ENCODE measurements at places on chromosomes 16 and 17.

- no peak for DNase-seq
These were observed 9.7 kb upstream of the HOXB2 start for GRCh38 chr17:48554412-48555257.

DNA sequence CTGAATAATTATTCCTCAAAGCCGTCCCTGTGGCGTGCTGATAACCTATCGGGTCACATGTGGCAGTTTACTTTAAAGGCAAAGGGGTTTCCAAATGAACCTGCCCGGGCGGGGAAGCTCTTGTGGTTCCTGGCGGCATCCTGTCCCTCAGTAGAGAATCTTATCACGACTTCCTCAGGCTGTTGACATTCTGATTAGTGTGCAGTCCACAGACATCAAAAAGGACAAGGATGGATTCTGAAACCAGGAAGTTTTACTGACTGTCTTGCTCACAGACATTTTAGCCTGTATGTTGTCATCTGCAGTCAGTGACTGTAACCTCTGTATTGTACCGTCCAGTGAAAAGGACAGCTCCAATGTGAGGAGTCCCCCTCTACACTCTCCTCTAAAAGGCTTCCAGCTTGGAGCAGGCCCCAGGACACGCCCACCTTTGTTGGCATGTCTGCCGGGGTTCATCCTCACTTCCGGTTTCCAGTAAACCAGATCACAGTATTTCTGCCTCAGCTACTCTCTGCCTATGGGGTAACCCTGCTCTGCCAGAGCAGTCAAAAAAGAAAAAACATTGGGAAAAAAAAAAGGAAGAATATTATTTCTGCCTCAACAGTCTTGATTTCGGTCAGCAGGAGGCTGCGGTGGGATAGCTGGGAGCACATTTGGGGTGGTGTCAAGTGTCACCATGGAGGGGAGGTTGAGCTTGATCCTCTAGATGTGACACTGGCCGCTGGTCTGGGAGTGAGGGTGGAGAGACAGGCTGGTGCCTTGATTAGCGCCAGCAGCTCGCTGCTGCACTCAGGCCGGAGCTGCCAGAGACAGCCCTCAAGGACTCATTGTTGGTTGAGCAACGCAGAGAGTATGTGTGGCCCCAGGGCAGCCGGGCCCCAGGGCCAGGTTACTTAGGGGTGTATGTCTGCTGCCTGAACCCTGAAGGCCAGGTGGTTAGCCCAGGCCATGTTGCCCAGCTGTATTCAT lies 89.0 kb upstream of the DNAH17 start:
- no peak for DNase-seq

GRCh38 chr16:49637933-49638672 lies 217.8 kb downstream of the ZNF423 start:
- no peak for DNase-seq

GRCh38 chr16:88939245-88939971 lies 37.6 kb downstream of the CBFA2T3 start:
- no peak for DNase-seq

GRCh38 chr17:69175625-69176456 lies 34.1 kb upstream of the ABCA6 start:
- DNase-seq, result no peak

- peak; percentile 81 for DNase-seq
These were observed 14.7 kb downstream of the NXN start for GRCh38 chr17:964876-965275.

GRCh38 chr17:50207792-50208567 lies 6.5 kb upstream of the COL1A1 start:
- no peak for DNase-seq

GRCh38 chr16:47574091-47575054 lies 113.2 kb downstream of the PHKB start:
- no peak for DNase-seq

GRCh38 chr16:90015586-90016338 lies 3.5 kb downstream of the DBNDD1 start:
- DNase-seq, result no peak

DNA sequence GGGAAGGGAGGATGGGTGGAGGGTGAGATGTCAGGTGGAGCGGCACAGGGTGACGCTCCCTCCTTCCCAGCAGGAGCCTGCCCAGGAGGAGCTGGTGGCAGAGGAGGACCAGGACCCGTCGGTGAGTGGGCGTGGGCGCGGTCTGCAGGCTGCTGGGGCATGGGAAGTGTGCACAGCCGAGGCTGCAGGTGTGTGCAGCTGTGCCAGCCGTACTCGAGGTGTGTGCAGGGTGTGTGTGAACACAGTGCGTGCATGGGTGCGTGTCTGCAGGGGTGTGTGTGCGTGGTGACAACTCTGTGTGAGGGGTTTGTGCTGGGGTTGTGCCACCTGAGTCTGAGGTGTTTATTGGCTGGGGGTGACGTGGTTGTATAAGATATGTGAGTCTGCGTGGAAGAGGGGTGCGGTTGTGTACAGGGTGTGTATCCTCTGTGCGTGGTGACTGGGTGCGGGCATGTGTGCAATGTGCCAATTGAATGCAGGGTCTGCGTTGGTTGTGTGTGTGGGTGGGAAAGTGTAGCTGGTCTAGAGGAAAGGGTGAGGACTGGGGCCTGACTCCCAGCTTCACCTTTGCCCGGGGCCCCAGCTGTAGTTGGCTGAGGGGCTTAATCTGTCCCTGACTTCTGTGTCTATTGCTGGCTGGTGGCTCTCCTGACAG lies 670 bp downstream of the TNFSF12 start:
- no peak for DNase-seq

- no peak for DNase-seq
These were observed 31.1 kb downstream of the ST3GAL2 start for GRCh38 chr16:70407811-70408274.
